A172 (cell line): ENCODE measurements at places on chromosomes 3 and 15. TPM values are rescaled to one million over a fixed set of nuclear protein-coding genes. Genes with fewer than 3 reads are reported as not detected.

- no peak for DNase-seq
These were observed 146.1 kb downstream of the GHSR start for GRCh38 chr3:172302203-172302602.

DNA sequence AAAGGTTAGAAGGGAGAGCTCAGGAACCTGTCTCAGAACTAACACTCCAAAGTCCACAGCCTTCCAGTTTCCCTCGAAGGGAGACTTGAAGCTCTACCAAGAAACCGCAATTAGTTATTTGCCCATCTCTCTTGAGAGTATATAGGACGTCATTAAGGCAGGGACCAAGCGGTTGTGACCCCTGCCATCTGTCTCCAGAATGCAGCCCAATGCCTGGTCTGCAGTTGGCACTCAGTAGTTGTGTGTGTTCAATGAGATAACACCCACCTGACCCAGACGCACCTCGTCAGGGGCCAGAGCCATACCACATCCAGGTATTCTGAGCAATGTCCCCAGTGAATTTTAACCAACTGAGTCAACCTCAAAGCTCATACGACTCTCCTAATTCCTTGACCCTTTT, 251.0 kb downstream of the VPS13C start:
- no peak for DNase-seq

DNA sequence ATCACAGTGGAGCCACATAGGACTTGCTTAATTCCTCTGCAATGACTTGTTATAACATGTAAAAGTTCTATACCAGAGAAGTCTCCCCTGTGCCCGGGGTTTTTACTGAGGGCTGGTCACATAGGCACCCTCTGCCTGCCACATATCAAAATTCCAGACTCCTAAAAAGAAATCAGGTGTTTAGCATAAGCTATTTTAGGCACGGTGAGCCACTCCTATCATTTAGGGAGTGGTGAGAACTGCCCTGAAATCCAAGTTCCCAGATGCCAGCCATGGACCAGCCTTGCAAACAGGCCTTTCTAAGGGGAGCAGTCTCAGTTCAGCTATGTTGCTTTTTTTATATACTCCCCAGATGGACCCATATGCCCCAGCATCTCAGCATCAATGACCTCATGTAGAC, 130.3 kb downstream of the THSD4 start:
- DNase-seq, result no peak

Gene LRRC28
- 14.0 and 20.8 TPM in 2 replicates for total RNA-seq

GRCh38 chr3:7760718-7761117, 740.9 kb upstream of the LMCD1 start:
- no peak for DNase-seq

GRCh38 chr3:187669675-187670504, at the start of gene SST:
Gene SST, minus strand, starts transcription at chr3:187670394. Its CDS starts 103 bp downstream, at chr3:187670291.
- DNase-seq, result peak; percentile 17

DNA sequence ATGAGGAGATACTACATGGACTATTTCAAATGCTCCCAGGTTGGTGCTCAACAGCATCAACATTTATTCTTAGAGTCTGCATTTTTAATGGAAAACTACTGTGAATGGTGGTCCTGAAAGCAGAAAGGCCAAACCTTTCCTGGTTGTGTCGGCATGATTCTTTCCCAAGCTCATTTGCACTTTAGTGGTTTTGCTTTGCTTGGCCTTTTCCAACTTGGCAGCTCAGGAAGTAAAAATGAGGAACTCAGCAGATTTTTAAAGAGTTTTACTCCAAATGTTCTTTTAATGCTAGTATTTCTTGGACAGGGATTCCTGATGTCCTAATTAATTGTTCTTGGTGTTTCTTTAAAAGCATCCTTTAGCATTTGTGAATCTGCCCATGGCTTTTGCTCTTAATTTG, 197.4 kb downstream of the SLC9A9 start:
- no peak for DNase-seq

DNA sequence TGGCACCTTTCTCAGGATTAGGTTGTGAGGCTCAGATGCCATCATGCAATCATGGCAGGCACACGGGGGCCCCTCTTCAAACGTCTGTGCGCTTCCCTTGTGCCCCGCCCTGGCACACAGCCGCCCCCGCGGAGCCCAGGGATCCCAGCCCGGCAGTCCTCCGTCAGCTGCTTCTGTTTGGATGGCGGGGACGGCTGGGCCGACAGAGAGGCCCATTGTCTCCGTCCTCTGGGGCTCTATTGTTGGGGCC, 849 bp upstream of the HDAC11 start:
- DNase-seq, result no peak

GRCh38 chr15:79042213-79042928, 48.2 kb downstream of the RASGRF1 start:
- no peak for DNase-seq

Gene SLC9C1
- total RNA-seq, result not detected in 2 replicates

GRCh38 chr15:44668921-44669320, 5.5 kb upstream of the SPG11 start:
- no peak for DNase-seq

DNA sequence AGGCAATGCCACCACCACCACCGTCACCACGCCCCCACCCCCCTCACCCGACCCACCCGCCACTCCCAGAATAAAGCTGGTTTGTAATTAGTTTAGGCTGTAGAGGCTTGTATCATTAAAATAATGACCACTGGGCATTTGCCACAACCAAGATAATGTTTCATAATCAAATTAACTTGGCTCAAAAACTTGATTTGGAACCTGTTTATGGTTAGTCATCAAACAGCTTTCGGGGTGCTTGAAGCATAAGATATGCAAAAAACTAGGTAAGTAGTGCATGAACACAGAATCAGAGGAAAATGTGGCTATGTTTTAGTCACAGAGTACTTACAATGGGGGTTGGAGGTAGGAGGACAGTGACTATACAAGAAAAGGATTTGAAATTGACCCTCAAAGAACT, 115.1 kb downstream of the FHIT start:
- DNase-seq, result no peak

DNA sequence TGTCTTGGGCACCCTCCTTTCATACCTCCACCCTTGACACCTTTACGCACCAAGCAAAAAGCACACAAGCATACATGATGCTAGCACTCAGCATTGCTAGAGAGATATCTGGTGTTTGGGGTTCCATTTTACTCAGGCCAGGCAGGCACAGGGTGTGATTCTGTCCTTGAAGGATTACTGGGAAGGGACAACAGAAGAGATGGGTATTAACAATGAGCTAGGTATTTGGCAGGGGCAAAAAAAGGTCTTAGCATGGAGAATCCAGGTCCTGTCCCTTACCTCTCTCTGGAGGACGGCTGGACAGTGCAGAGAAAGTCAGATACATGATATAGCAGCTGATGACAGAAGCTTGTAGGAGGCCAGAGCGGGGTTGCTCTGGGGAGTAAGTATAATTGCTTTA, 3.5 kb downstream of the SERINC4 start:
- no peak for DNase-seq

Gene GMPS
- total RNA-seq, result 155 and 171 TPM in 2 replicates

DNA sequence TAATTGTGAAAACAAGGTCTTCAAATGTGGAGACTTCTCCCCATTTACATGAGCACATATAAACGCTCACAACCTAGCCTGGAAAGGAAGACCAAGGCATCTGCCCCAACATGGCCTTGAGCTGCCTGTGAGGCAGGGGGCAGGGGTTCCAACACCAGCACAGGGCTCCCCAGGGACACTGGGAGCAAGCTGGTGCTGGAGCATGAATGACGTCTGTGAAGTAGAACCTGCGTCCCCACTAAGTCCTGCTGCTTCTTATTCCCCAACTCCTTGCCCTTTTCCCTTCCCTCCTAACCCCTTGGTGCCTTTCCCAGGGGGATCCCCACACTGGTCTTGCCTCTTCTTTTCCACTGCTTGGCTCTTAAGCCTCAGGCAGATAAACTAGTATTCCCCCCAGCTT, 93.1 kb downstream of the RBPMS2 start:
- DNase-seq, result no peak

Gene IMPG2
- total RNA-seq, result 0.17 TPM in 1 of 2 replicates, not detected in the other

DNA sequence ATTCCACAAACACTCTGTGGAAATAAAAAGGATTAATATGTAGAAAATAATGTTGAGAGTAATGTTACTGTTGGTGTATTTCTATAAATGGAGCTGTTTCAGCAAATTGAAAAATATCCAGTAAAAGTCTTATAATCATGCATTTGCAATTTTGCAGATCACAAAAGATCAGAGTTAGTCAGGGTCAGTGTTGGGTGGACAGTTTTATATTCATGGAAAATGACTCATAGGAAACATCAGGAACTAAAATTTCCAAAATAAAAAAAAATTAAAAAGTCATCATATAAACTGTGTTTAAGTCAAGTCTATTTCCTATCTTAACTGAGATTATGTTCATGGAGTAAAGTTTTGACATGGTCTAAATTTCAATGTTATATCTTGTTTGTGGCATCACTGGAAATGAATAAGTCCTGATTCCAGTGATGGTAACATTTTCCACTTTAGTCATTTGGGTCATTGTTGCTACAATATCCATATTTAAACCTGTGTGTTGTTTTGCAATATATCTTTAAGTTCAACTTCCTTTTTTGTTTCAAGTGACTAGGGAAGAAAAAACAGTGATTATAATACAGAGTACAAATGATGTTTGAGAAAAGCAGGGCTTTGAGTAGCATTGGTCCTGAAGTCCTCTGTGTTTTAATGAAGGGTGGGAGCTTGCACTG, 37.8 kb downstream of the MITF start:
- DNase-seq, result no peak

GRCh38 chr3:155076888-155077287, 3.2 kb upstream of the MME start:
- DNase-seq, result no peak

- no peak for DNase-seq
These were observed 43.7 kb upstream of the CD47 start for GRCh38 chr3:108134555-108134880.

DNA sequence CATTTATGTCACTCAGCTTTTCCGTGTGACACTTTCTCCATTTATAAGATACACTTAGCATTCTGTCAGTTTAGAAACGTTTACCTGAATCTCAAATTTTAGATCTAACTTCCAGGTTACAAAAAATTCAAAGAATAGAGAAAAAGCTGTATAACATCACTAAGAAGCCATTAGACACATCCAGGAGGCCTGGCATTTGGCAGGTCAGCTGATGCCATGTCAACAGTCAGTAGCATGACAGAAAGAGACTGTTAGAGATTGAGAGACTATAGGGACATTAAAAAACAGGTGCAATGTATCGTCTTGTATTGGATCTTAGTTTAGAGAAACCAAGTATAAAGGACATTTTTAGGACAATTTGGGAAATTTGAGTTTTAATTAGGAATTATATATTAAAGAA, 53.4 kb upstream of the ATOSA start:
- no peak for DNase-seq
